GM18507 (cell line): ENCODE measurements at places on chromosomes 12 and 14.

- no peak for DNase-seq
These were observed 1.7 kb downstream of the PSMB11 start for GRCh38 chr14:23043754-23044153.

- DNase-seq: no peak
These were observed 25.3 kb downstream of the MUCL1 start for GRCh38 chr12:54879579-54879978.

- no peak for DNase-seq
These were observed 20.9 kb upstream of the NUDT14 start for GRCh38 chr14:105201925-105202513.

DNA sequence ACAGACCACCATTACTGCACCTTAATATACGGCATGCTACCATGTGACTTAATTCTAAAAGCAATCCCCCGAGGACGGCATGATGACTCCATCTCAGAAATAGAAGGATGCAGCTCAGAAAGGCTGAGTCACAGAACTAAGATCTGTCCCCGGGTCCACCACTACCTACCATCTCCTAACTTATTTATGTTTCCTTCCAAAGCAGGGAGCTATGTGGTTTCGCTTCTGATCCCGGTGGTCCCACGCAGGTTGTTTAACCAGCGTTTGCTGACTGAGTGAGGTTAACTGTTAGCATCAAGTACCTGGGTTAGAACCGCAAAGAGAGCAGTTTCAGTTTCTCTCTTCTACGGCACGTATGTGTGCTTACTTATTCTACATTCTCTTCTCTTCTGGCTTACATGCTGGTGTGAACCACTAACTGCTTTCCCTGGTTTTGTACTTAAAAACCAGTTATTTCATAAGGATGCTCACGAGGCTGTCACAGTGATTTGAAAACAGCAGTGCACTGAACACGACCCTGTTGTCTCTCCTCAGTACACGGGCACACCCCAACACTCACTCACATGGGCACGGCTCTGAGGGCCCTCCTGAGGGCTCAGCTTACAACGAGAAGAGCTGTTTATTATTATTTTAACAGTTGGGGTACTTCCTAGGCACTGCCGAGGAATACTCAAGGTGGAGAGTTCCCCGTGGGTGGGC lies 66.7 kb downstream of the CCDC88C start:
- DNase-seq: peak; percentile 59

DNA sequence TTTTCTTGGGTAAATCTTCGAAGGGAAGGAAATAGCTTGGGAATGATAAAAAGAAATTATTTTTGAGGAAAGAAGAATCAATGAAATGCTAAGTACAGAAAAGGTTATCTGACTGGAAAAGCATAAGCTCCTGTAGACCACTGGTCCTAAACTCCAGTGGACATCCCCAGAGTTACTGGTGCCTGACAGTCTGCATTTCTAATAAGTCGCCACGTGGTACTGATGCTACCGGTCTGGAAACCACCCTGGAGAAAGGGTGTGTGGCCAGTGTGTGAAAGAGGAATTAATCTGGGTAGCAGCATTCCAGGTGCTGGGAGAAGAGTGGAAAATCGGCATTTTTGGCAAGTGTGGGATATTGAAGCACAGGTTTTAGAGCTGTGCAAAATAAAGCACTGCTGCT lies 73.3 kb downstream of the FBXW8 start:
- no peak for DNase-seq

DNA sequence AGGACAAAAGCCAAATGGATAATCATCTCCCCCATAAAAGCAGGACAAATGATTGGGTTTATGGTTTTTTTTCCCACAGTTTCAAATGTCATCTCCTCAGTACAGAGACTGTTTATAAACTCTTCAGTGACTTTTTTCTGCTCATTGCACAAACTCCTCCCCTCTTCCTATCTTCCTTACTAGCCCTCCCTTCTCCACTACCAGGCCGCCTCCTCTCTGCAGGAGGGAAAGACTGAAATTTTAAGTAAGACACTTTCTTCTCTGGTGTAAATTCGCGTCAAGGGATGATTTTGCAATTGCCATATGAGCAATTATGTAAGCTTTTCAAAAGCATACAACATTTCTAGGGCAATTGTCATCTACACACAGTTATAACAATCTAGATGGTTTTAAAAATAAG lies 37.0 kb downstream of the BTG1 start:
- no peak for DNase-seq

DNA sequence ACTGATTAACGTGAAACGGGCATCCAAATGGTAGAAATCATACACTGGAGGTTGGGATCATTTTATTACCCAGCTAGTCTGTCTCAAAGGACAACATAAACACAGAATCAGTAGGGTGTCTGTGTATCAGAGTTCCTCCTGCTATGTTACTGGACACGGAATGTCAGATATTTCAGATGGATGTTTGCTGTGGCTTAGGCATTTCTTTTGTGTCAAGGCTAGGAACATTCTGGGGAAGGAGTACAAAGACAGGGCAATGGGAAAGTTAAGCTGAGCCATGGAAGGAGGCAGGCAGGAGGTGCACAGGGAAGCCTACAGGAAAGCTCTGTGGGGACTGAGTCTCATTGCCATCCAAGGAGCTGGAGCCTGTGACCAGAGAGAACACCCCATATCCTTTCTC lies 254.6 kb downstream of the C12orf75 start:
- DNase-seq: no peak

- no peak for DNase-seq
These were observed 228.6 kb upstream of the E2F7 start for GRCh38 chr12:77294016-77294415.

- no peak for DNase-seq
These were observed 35.1 kb downstream of the EIF2S3B start for GRCh38 chr12:10540776-10541205.

DNA sequence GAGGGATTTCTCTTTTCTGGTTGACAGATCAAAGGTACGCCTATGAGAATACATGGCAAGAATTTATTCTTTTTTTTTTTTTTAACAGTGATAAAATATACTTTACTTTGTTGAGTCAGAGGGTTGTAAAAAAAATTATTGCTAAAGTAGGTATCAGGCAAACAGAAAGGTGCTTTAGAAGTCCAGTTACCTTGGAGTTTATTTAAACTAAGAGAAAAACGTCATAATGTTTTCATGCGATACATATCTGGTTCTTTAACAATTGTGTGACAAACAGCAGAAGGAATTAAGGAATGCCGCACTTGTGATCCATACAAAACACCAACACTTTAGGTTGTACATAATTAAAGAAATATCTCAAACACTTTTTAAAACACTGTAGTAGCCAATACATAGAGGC lies 94.2 kb downstream of the BORCS5 start:
- DNase-seq: no peak

- DNase-seq: no peak
These were observed 344.2 kb upstream of the FKBP4 start for GRCh38 chr12:2450553-2450952.

DNA sequence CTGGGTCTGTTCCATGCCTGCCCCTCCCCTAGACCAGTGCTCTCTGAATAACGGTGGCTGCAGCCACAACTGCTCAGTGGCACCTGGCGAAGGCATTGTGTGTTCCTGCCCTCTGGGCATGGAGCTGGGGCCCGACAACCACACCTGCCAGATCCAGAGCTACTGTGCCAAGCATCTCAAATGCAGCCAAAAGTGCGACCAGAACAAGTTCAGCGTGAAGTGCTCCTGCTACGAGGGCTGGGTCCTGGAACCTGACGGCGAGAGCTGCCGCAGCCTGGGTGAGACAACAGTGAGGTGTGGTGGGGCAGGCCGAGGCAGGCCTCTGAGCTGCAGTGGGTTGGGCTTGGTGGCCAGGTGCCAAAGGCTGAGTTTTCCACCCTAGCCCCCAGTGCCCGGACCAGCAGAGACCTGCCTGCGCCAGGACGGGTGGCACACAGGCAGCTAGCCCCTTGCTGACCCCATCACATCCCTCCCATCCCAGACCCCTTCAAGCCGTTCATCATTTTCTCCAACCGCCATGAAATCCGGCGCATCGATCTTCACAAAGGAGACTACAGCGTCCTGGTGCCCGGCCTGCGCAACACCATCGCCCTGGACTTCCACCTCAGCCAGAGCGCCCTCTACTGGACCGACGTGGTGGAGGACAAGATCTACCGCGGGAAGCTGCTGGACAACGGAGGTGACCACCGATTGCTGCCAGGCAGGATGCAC lies 28.2 kb upstream of the LRP1-AS start:
- no peak for DNase-seq

- DNase-seq: no peak
These were observed 42.5 kb downstream of the GALNT9 start for GRCh38 chr12:132286912-132287311.

GRCh38 chr12:90943255-90943654 lies 11.7 kb downstream of the CCER1 start:
- DNase-seq: no peak

- DNase-seq: no peak
These were observed 8.4 kb downstream of the CPM start for GRCh38 chr12:68924546-68924945.

- DNase-seq: no peak
These were observed 19.3 kb upstream of the LLPH start for GRCh38 chr12:66149702-66150398.

- DNase-seq: no peak
These were observed 14.7 kb downstream of the STON2 start for GRCh38 chr14:81385419-81385818.

- no peak for DNase-seq
These were observed 20.6 kb upstream of the PYGL start for GRCh38 chr14:50964683-50965390.

GRCh38 chr14:30180219-30180618 lies 252.6 kb upstream of the PRKD1 start:
- DNase-seq: no peak

- no peak for DNase-seq
These were observed 41.7 kb downstream of the ACADS start for GRCh38 chr12:120767071-120768024.

DNA sequence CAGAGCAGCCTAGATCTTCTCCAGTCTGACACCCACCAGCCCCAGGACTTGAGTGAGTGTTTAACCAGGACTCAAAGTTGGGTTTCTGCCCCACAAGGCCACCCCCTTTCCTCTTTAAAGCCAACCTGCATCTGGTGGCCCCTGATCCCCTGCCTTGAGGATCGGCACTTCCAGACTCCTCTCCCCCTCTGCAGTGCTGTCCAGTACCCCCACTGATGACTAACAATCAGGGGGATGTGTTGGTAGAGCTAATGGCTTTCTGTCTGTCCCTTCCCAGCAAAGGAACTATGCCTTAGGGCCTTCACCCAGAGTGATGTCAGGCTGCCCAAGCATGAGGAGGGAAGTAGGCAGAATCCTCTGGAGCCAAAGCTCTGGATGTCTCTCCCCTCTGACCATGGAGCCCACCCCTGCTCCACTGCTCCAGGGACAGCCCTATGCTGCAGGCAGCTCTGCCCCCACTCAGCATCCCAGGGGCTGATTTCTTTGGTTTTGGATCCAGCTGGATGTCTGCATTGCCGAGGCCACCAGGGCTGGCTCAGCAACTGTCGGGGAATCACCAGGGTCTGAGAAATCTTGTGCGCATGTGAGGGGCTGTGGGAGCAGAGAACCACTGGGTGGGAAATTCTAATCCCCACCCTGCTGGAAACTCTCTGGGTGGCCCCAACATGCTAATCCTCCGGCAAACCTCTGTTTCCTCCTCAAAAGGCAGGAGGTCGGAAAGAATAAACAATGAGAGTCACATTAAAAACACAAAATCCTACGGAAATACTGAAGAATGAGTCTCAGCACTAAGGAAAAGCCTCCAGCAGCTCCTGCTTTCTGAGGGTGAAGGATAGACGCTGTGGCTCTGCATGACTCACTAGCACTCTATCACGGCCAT lies 42.9 kb downstream of the DAD1 start:
- no peak for DNase-seq

- no peak for DNase-seq
These were observed 35.3 kb downstream of the KICS2 start for GRCh38 chr12:64186789-64187188.

- no peak for DNase-seq
These were observed 15.5 kb upstream of the ENDOU start for GRCh38 chr12:47740606-47741339.

DNA sequence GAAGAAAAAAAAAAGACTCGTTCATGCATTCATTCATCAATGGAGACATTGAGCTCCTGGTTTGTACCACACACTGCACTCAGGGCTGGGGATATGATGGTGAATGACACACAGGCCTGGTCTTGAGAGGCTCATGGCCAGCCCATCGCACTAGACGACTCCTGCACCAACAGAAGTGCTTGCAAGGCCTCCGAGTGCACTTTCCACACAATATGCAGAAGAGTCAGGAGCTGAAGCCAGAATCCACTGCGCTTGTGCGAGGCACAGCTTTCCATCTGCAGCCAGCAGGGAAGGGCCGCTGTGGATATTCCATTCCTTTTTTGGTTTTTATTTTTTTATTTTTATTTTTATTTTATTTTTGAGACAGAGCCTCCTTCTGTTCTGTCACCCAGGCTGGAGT lies 192.4 kb downstream of the DICER1 start:
- no peak for DNase-seq

DNA sequence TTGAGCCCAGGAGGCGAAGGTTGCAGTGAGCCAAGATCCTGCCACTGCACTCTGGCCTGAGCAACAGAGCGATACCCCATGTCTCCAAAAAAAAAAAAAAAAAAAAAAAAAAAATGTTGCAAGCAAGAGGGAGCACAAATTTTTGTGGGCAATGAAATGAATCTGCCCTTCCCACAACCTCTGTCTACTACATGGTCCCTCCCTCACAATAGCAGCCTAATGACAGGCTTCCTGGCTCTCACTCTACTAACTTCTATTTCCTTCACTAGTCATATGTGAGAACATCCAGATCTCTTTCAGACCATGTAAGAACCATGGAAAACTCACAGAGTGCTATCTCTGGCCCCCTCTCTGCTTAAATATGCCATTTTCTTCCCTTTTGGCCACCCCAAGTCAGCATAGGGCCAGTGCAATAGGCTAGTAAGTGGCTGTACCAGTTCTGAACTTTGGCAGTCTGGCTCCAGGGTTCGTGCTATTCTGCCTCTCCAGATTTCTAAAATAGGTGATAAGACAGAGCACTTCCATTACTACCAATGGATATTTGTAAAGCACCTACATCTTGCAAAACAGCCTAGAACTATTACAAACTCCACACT lies 7.1 kb downstream of the OSBPL8 start:
- no peak for DNase-seq

DNA sequence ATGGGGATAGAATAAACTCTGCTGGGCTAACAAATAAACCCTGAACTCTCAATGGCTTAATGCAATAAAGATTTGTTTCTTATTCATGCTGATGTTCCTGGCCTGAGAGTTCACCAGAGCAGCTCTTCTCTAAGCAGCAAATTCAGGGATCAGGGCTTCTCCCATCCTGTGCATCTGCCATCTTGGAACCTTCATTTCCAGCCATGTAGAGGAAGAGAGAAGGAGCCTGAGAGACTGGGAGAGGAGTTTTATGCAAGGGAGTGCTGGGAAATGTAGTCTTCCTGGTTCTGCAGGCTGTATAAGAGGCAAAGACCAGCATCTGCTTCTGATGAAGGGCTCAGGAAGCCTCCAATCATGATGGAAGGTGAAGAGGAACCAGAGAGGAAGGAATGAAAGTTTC lies 20.6 kb upstream of the APOLD1 start:
- DNase-seq: no peak

GRCh38 chr12:124694250-124694649 lies 126.8 kb upstream of the NCOR2 start:
- no peak for DNase-seq
